Right renal cortex interstitium (tissue), 3 donors: ENCODE measurements at places on chromosomes 1 and 21.

DNA sequence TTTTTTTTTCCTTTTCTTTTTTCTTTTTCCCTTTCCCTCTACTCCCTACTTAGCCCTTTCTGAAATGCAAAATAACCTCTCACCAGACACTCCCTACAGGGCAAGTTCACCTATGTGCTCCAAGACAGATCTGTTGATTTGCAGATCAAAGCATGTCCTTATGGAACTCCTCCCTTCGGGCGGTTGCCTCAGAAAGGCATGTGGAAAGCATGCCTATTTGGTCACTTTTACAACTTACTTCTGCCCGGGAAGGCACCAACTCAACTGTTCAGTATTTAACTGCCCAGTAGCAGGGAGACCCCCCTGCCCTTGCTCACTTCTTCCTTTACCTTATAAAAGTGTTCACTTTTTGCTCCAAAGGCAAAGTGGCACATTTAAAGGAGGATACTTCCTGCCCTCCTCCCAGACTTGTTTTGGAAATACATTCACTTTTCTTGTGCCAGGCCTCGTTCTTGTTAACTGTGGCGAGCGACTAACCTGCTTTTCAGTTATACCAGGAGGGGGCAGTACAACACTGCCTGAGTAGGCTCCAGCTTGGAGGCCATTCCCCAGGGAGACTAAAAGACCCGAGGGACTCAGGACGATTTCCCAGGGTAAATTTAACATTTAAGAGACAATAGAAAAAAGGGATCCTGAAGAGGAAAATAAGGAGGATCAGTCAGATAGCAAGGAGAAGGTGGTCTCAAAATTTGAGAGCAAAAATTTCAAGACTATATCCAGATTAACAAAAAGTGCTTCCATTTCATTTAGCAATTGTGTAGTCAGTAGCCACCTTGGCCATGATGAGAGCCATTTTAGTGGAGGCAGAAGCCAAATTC, 12.3 kb upstream of the SLAMF7 start:
- DNase-seq: peak; percentile 33

- no peak for DNase-seq
Measured at GRCh38 chr1:23567996-23568607, 8.8 kb upstream of the ID3 start.

GRCh38 chr1:94726981-94727685, 93.0 kb upstream of the SLC44A3 start:
- DNase-seq: no peak

GRCh38 chr1:182146286-182146685, 84.8 kb upstream of the ZNF648 start:
- no peak for DNase-seq

GRCh38 chr1:182617014-182617429, 12.8 kb upstream of the RGS16 start:
- DNase-seq: no peak

GRCh38 chr21:36030581-36031189, 29.6 kb downstream of the SETD4 start:
- no peak for DNase-seq

- DNase-seq: no peak
Measured at GRCh38 chr1:229323885-229324553, 18.8 kb downstream of the CCSAP start.

- peak; percentile 7 for DNase-seq
Measured at GRCh38 chr1:70043804-70044203, 161.6 kb downstream of the LRRC40 start.

DNA sequence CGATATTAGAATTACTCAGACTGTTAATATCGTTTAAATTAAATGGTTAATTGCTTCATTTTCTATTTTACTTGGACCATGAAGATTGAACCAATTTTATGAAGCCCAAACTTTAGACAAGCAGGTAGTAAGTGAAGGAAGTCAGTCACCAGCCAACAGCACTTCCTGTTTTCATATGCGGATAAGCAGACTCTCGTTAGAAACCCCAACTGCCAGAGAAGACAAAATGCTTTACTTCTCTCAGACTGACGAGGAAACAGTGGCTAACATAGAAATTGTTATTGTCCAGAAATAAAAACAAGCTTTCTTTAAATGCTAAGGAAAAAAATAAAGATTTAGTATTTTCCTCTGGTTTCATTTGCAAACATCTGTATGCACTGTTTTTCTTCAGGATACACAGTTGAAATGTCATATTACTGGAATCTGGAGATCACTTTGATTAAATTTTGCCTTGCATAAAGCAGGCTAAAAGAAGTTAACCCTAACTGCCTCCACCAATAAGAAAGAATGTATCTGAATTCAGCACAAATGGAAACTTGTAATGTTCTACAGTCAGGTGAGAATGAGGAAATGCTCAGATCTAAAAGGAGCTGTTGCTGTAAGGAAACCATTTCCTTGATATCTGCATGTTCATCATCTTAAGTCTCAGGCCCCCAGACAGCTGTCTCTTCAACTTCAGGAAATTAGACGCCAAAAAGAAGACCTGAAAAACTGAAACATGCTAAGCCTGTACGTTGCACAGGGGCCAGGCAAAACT, 129.8 kb upstream of the SAMSN1 start:
- DNase-seq: no peak

DNA sequence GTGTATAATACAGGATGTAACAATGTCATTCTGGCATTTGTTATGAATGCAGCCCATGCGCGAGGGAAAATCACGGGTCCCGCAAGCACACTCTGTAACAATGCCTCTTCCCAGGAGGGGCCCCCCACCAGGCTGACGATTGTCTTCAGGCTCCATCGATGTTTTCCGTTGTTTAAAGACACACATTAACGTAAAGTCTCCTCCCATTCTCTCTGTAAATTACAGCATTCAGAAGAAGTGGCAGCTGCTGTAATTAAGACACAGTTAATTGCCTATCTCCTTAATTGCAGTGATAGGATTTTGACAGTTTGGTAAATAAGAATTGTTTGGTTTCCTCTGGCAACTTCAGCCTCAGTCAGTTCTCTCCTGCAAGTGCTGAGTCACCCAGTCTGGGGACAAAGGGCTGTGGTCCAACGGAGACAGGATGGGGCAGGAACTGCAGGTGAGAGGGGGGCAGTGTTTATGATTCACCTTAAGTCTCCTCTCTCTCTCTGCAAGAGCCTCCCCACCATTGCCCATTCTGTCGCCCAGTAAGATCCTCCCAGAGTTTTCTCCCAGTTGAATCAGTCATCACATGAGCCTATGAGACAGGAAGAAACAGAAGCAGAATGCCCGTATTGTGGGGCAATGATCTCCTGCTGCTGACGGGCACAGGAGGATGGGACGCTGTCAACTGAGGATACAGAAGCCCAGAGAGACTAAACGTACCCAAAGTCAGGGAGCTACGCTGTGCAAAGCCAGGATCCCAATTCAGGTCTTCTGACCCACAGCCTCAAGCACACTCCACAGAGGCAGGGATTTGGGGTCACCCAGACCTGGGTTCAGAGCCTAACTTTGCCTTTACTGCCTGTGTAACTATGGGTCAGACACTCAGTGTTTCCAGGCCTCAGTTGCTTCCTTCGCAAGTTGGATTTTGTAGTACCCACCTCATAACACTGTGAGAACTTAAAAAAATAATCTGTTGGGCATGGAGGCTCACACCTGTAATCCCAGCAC, 110.0 kb downstream of the ADSS2 start:
- no peak for DNase-seq

DNA sequence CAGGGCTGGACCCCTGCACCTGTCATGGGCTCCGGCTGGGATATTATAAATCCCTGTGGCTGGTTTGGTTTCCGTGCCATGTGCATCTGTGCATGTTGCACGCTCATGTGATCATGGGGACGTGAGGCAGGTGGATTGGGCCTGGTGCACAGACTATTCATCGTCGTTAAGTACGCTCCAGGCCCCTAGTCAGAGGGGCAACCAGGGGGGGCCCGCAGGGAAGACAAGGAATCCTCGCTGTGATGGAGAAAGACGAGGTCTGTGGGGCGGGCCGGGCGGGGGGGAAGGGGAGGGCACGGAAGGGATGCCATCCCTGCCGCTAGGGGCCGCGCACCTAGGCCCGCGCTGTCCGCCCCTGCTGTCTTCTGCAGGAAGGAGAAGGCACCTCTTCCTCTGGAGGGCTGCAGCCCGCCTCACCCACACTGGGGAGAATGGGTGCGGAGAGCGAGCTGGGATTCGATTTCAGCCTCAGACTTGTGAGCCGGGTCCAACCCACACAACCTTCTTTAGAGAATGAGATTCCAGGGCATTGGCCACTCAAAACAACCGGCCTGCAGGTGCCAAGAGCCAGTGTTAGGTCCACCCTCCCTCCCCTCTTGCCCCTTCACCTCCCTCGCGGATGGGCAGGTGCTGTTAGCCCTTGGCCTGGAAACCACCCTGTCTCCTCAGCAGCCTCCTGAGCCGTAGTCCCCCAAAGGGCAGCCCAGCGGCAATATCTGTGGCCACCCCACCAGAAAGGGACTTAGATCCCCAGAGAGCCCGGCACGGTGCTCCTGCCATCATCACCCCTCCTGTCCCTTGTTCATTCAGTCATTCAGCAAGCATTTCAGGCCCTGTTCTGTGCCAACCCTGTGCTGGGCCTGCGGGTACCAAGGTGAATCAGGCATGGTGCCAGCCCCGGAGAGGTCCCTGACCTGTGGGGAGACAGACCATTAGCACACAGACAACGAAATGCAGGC, 950 bp upstream of the LRP8 start:
- no peak for DNase-seq

- DNase-seq: no peak
Measured at GRCh38 chr1:152182431-152182830, 23.4 kb upstream of the RPTN start.

GRCh38 chr1:9293533-9294404, 1.1 kb downstream of the SPSB1 start:
- no peak for DNase-seq

GRCh38 chr1:178119628-178120027, 25.7 kb downstream of the RASAL2 start:
- no peak for DNase-seq

DNA sequence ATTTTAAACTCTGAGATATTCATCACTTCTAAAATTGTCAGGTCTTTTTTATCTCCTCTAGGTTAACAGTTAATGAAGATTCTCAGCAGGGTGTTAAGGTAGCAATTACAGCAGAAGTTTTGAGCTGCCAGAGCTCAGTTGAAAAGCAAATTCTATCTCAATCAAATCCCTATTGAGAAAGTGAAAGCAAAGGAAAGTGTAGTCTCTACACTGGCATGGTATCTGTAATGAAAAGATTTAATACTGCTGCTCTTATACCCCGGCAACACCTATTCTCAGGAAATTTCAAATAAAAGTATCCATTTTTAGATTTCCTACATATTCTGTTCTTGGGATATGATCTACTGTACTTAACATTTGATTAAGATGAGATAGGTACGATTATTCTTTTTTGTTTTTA, 913.5 kb downstream of the MRPL39 start:
- DNase-seq: no peak

DNA sequence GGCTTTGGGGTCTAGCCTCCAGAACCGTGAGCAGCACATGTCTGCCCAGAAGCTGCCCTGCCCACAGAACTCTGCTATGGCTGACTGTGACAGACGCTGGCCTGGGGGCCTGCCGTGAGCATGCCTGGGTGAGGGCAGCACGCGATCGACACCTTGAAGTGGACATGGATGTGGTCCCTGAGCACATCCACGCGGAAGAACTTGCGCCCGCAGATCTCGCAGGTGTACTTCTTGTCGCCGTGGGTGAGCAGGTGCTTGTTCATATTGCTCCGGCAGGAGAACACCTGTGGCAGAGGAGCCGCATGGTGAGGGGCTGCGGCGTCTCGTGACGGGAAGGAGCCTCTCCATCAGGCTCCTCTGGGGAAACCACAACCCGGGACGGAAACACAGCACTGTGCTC, 56.0 kb downstream of the PRDM15 start:
- no peak for DNase-seq

- DNase-seq: no peak
Measured at GRCh38 chr1:21251773-21252471, 38.3 kb downstream of the ECE1 start.

DNA sequence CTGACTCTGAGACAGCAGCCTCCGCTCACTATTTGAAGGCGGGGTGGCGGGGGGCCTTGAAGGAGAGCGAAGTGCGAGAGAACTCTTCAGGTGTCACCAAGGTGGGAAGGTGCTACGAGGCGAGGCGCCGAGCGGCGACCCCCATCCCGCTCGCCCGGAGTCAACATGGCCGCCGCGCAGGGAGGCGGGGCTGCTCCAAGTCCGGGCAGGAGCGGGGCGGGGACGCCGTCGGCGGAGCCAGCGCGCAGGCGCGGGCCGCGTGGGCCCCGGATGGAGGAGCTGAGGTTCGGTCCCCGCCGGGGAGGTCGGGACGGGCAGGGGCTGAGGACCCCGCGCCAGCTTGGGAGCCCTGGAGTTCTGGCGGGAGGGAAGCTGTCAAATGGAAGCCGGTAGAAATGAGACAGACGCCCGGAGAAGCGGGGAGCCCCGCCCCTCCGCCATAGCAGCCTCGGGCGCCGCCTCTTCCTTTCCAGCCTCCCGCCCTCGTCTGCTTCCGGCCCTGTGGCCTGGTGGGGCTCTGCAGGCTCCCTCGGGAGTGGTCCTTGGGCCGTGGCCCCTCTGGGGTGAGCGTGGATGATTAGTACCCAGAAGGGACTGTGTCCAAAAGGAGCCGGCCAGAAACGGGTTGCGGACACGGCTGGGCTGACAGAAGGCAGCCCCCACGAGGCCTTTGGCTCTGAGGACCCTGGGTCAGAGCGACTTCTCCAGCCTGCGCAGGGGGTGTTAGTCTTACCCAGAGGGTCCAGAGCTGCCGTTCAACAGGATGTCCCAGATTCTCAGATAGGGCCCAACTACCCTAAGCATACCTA, at the start of gene PIGV:
TSS of gene PIGV (plus strand) at position 245 of the 809 bp plus-strand sequence. CDS start 2,866 bp downstream, outside the sequence.
- DNase-seq: no peak

DNA sequence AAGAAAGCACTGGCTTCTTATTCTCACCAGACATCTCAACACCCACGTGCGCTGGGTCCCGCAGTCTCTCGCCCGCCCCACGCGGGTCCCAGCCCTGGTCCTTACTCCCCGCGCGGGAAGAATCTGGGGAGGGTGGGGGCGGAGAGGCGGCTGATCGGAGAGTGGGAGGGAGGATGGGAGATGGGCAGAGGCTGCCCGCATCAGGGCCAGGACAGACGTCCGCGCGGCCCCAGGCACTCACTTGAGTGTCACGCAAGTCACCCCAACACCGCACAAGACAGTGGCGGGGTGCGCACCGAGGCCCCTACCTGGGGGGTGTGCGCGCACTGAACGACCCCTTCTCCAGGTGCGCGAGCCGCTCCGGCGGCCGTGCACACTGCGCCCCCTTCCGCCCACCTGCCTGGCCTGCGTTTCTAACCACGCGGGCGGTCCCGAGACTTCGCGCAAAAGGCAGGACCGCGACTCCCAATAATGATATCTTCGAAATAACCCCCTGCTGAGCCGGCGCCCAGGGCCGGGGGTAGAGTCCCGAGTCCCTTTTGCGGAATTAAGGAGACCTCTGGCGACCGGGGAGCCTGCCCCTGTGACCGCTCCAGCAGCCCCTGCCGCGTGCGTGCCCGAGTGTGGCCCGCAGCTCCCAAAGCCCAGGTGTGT, 6.0 kb upstream of the SIM2 start:
- no peak for DNase-seq

DNA sequence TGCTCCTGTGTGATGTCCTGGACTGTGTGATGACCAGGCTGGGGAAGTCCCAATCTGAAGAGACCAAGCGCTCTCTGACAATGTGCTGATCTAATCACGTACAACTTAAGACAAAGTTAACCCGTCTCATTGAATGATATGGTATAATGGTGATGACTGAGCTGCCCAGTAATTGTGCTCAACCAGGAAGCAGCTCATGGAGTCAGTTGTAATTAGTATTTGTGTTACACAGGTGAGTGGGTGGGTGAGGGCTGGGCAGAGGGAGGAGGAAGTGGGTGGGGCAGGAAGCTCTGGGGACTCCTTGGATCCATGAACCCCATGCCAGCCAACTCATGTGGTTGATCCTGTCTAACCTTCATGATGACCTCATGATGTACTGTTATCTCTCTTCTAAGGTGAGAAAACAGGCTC, 8.7 kb upstream of the ECE1 start:
- no peak for DNase-seq
